ENCODE measurements at places on chromosomes 12 and 14.

- DNase-seq, result peak; percentile 44
Observed at GRCh38 chr14:42224053-42224888, 617.6 kb downstream of the LRFN5 start.

DNA sequence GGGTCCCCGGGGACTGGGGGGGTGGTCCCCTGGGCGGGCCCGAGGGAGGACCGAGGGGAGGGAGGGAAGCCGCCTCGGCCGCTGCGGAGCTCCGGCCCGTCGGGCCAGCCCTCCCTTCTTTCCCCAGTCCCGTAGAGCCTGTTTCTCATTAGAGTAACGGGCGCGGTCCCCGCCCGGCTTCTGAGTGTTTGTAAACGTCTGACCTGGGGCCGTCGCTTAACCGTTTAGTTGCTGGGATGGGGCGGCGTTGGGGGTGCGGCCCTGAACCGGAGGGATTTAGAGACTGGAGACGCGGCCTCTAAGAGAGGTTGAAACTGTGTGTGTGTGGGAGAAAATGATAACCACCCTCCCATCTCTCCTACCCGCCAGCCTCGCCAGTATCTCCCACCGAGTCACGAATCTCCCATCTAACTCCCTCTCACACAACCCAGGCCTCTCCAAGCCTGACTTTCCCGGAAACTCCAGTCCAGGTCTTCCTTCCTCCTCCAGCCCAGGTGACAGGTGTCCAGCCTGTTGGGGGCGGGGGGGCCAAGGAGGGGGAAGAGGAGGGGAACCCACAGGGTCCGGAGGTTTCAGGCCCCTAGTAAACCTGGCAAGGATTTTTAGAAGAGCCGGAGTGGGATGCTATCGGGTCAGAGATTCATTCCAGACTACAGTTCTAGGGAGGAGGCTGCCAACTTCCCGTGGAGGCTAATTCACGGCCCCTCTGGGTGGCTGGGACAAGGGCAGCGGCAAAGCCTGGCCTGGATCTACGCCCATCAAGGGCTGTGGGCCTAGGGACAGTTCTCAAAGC, 1.1 kb upstream of the NFATC4 start:
- no peak for DNase-seq

DNA sequence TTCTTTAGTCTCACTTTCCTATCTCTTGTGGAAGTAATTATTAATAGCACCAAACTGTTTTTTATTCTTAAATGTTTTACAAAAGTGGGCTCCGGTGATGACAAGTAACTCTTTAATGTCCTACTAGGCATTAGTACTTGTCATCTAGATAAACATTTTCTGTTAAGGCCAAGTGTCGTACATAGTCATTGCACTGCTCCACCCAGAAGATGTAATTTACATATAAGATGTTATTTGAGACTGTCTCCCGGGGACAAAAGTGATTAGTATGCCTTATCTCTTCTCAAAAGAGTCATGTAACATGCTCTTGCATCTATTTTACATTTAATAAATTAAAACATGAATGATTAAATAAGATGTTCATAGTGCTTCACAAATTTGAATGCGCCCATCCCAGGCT, 88.4 kb downstream of the FLRT2 start:
- DNase-seq, result no peak

- no peak for DNase-seq
Observed at GRCh38 chr12:48216785-48217184, 13.7 kb upstream of the OR10AD1 start.

GRCh38 chr12:95789126-95790032, 1.2 kb downstream of the NTN4 start:
- DNase-seq, result no peak
